Right renal cortex interstitium (tissue), 3 donors: ENCODE measurements at places on chromosomes 5 and 9. TPM values are rescaled to one million over a fixed set of nuclear protein-coding genes. Genes with fewer than 3 reads are reported as not detected.

GRCh38 chr5:96816991-96817390 lies 9.2 kb upstream of the ERAP1 start:
- no peak for DNase-seq

GRCh38 chr9:16921855-16922254 lies 51.4 kb upstream of the BNC2 start:
- no peak for DNase-seq

GRCh38 chr9:84439250-84439649 lies 98.7 kb upstream of the SLC28A3 start:
- DNase-seq, result no peak

GRCh38 chr9:98002808-98003207 lies 19.7 kb downstream of the ANP32B start:
- DNase-seq, result no peak

DNA sequence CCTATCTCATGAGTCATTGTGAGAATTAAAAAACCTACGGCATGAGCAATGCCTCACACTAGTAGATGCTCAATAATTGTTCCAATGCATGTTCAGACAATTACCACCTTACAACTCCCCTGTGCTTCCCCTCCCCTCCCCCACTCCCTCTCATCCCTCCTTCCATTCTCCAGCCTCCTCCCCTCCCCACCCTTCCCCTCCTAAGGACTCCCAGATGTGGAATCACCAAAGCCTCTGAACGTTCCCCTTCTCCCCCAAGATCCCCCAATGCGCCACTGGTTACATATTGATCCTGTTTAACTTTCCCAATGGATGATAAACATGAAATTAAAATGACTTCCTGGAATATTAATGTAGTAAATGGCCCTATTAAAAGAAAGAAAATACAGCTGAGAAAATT lies 84.8 kb downstream of the PCDH1 start:
- no peak for DNase-seq

DNA sequence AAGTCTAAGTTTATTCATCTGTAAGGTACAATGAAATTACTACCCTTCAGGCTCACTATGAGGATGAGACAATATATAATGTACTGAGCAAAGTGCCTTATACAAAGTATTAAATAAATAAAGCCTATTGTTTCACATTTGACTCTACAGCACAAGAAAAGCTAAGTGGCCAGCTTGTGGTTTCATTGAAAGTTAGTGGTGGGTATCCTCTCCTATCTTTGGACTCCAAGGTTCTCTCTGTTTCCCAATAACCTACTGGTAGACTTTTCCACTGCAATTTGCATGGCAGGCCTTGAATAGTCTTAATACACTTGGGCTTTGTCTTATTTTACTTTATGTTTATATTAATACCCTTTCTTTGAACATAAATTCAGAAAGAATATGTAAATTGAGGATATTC lies 262.7 kb downstream of the DEPDC1B start:
- no peak for DNase-seq

- DNase-seq, result no peak
Measured at GRCh38 chr9:34127035-34127948, 794 bp upstream of the DCAF12 start.

DNA sequence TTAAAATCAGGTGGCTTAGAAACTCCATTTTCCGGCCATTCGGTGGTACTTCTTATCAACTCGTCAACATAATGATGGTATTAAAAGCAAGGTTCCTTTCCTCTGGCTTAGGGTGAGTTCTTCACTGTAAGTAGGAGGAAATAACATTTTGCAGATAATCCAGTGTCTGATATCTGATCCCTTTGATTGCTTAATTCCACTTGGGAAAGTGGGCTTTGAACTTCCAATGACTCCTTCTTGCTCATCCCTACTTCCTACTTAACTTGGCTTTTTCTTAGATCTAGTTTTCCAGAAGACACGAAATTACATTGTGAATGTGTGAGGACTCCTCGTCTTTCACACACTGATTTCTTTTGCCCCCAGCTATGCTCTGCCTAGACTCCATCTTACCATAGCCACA lies 31.5 kb downstream of the DDX31 start:
- DNase-seq, result no peak

Gene SFXN1
- polyA plus RNA-seq, result 43.9 TPM

DNA sequence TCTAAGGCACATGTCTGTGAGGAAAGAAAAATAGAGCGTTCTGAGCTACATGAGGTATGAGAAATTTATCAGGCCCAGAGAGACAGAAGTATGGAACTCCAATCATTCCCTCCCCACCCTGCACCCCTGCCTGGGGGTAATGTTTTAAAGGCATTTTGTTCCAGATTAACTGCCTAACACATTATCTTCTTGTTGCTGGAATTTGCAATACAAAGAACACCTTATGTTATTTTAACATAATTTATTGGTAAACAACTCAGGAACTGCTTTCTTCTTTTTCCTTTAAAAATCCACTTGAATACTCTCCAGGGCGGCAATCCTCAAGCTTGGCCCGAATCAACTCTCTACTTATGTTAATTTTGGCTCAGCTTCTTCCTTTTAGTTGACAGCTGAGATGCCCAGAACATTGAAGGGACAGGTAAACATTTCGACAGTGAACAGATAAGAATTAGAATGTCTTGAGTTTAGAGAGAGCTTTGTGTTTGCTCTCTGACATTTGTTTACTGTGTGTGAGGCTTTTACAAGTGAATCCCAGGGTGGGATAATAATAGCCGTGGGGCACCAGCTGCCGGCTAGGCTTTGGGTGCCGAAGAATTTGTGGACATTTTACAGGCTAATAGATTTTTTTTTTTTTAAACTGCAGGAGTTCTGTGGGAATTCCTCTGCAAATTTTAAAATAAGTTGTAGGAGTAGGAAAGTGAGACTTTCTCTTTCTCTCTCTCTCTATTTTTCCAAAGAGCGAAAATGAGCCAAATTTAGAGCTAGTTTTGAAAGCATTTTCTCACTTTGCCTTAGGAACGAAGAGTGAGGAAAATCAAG lies 96.4 kb upstream of the TAF11L2 start:
- no peak for DNase-seq

DNA sequence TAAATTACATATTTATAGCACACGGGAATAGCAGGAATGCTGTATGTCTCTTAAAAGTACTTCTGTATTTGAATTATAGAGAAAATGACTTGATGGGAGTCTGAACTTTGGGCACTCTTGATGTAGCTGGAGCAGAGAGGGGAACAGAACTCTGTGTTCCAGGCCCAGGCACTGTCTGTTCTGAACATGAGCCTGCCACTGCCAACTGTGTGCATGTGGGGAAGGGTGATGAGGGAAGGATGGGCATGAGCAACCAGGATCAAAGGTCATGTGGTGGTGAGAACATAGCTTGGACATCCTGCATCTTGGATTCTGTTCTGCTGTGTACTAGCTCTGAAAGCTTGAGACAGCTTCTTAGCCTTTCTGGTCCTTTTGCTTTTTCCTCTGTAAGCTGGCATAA lies 16.4 kb upstream of the ZBED3 start:
- no peak for DNase-seq

DNA sequence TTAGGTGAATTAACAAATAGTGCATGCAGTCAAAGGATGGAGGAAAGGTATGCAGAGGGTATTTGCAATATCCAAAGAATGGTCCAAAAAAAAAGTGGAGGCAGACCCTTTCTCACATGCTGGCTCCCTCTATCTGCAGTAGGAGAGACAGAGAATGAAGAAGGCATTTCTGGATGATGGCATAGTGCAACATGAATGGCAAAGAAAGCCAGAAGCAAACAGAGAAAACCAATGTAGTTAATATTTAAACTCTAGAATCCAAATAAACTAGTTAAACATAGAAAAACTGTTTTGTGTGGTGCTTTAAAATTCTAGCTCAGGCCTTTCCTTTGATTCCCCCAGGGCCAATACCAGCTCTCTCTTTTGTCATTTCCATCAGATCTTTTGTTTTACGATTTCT lies 403.1 kb upstream of the WWC1 start:
- no peak for DNase-seq

DNA sequence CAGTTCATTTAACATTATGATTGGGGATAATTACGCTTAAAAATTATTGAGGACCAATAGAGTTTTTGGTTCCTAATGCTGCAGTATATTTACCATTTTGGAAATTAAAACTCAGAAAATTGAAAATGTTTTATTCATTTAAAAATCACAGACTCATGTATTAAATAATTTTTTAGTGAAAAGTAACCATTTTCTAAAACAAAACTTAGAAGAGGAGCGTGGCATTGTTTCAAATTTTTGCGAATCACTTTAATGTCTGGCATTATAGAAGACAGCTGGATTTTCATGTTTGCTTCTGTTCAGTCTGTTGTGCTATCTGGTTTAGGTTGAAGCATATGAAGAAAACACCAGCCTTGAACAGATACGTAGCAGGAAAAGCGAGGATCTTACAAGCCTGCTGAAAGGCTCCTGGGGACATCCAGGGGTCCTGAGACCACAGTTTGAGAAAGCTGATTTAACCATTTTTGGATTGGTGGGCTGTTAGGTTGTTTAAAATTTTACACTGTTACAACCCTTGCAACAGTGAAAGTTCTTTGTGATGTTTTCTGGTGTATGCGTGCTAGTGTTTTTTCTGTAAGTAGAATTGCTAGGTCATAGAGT lies 1.6 kb downstream of the ZFYVE16 start:
- no peak for DNase-seq

Gene ERCC6L2
- polyA plus RNA-seq, result 53.6 TPM

Gene ADGRV1
- 14.8 TPM for polyA plus RNA-seq

- peak; percentile 52 for DNase-seq
Measured at GRCh38 chr5:143002459-143003327, 232.5 kb downstream of the ARHGAP26 start.

- no peak for DNase-seq
Measured at GRCh38 chr9:107755246-107755645, 265.7 kb upstream of the KLF4 start.

Gene FOXE1
- not detected for polyA plus RNA-seq
